ENCODE measurements at places on chromosomes 16 and 17.

DNA sequence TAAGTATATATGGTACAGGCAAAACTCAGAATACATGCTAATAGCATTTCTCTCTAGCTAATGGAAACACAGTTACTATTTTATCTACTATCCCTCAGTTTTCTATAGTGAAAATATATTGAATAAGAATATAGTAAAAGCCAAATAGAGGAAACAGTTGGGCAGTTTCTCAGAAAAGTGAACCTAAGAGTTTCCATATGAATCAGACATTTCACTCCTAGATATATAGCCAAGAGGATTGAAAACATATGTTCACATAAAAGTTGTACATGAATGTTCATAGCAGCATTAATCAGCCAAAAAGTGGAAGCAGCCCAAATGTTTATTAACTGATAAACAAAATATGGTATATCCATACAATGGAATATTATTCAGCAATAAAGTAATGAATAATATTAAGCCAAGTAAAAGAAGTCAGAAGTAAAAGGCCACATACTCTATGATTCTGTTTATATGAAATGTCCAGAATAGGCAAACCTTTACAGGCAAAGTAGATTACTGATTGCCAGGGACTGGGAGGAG, 134.6 kb downstream of the CYB561 start:
- no peak for DNase-seq

GRCh38 chr17:879546-880442, 97.6 kb downstream of the MRM3 start:
- DNase-seq = peak; percentile 36

DNA sequence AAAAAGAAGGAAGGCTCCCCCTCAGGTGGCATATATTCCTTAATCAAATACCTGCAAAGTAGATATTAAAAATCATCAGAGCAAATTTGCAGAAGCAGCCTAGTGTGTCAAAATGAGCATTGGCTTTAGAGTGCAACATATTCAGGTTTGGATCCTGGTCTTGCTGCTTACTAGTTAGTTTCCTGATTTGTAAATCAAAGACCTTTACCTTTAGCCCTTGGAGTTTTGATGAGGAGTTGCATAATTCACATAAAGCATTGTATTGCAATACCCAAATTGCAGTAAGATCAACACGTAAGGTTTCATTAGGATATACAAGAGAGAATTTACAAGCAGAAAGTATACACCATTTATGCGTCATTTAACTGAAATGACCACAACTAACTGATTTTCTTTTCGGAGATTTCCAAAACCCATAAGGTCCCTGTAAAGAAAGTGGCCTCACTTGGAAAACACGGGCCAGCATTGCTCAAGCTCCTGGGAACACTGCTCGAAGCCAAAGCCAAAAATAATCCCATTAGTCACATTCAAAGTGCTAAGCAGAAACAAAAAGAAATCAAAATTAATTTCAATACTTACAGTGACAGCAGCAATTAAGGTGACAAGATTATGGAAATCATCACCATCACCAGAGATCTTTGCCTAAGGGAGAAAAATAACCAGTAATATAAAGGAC, 415.9 kb upstream of the ERCC4 start:
- DNase-seq = no peak

- no peak for DNase-seq
Measured at GRCh38 chr17:14330492-14330962, 29.6 kb downstream of the HS3ST3B1 start.

GRCh38 chr17:30594223-30594952, 117.2 kb downstream of the GOSR1 start:
- no peak for DNase-seq
